Activated CD4-positive, alpha-beta T cell treated with anti-CD3 and anti-CD28 coated beads for 36 hours (primary cell): ENCODE measurements at places on chromosomes 4 and X.

- H3K27me3 ChIP-seq = peaks cover 2% of the 10 kb centered on the region
- no peaks in the 10 kb centered on the region for H3K4me1 ChIP-seq
- no peak for DNase-seq
- H3K27ac ChIP-seq = no peak overlapping the region
- peaks cover 2% of the 10 kb centered on the region for H3K36me3 ChIP-seq
- no peak overlapping the region for H3K4me3 ChIP-seq
Measured at GRCh38 chr4:105343146-105343931, 130.5 kb downstream of the PPA2 start.

DNA sequence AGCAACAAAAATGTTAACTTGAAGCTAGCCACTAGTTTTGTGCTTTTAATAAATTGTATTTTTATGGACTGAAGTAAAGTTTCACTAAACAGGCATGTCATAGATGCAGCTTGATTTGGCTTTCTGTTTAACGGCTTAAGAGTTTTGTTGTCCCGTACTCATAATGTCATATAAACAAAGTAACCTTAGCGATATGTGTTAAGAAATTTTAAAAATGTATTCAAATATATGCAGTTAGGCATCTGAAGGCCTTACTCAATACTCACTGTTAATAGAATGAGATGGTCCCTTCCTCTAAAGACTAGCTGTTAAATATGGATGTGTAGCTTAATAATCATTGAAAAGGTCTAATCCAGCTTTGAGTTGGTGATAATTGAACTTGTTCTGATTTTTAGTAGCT is 1.0 kb upstream of the SCLT1 start:
- no peak overlapping the region for H3K4me3 ChIP-seq
- peaks cover 17% of the 10 kb centered on the region for H3K4me1 ChIP-seq
- H3K27me3 ChIP-seq = no peaks in the 10 kb centered on the region
- H3K27ac ChIP-seq = peak overlapping the region; percentile 35
- H3K36me3 ChIP-seq = peaks cover 3% of the 10 kb centered on the region

DNA sequence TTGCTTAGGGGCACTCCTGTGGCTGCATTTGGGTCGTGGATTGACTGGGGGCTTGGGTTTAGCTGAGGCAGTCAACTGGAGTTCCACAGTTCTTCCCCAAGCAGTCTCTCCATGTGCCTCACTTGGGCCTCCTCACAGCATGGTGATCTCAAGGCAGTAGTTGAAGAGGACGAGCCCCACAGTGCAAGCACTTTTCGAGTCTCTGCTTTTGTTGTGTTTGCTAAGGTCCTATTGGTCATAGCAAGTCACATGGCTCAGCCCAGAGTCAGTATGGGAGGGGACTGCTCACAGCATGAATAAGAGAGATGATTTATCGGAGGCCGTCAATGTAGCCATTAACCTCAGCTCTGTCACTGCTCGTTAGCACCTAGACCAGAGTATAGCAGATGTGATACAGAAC is 29.7 kb downstream of the BMX start:
- H3K4me3 ChIP-seq = no peak overlapping the region
- H3K36me3 ChIP-seq = no peaks in the 10 kb centered on the region
- no peaks in the 10 kb centered on the region for H3K4me1 ChIP-seq
- no peaks in the 10 kb centered on the region for H3K27me3 ChIP-seq
- no peak for DNase-seq

GRCh38 chr4:95000076-95000648 is 242.4 kb downstream of the BMPR1B start:
- no peak for DNase-seq
- no peak overlapping the region for H3K27ac ChIP-seq
- no peak overlapping the region for H3K4me3 ChIP-seq
- no peaks in the 10 kb centered on the region for H3K36me3 ChIP-seq
- no peaks in the 10 kb centered on the region for H3K27me3 ChIP-seq

GRCh38 chr4:19992471-19993093 is 259.1 kb upstream of the SLIT2 start:
- no peaks in the 10 kb centered on the region for H3K36me3 ChIP-seq
- DNase-seq = no peak
- no peaks in the 10 kb centered on the region for H3K4me1 ChIP-seq
- H3K27ac ChIP-seq = no peak overlapping the region
- no peaks in the 10 kb centered on the region for H3K27me3 ChIP-seq

DNA sequence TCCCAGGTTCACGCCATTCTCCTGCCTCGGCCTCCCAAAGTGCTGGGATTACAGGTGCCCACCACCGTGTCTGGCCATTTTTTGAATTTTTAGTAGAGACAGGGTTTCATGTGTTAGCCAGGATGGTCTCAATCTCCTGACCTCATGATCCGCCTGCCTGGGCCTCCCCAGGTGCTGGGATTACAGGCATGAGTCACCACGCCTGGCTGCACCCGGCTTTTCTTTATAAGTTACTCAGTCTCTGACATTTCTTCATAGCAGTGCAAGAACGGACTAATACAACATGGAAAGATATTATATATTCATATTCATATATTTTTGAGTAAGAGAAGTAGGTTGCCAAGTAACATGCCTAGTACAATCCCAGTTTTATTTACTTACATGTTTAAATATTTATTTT is 22.9 kb downstream of the SHROOM3 start:
- H3K27ac ChIP-seq = no peak overlapping the region
- no peaks in the 10 kb centered on the region for H3K36me3 ChIP-seq
- H3K4me3 ChIP-seq = no peak overlapping the region
- H3K27me3 ChIP-seq = peaks cover 10% of the 10 kb centered on the region

DNA sequence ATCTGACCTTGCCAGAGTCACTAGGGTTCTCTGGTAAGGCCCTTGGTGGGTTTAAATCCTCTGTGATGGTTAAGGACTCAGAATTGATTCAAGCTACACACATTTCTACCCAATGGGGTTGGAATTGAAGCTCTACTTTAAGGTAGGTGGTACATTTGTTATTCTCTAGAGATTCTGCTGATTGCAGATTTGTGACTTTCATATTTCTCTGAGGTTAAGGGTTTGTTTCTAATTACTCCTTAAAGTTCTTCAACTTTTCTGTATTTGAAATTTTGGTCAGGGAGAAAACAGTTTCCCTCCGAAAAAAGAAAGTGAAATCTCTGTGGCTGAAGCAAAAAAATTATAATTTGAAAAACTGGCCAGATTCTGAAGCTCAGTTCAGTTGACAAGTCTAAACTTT is 25.8 kb upstream of the USP46 start:
- H3K4me3 ChIP-seq = no peak overlapping the region
- peaks cover 3% of the 10 kb centered on the region for H3K27me3 ChIP-seq
- no peak overlapping the region for H3K27ac ChIP-seq
- DNase-seq = no peak

- DNase-seq = peak; percentile 31
- H3K27me3 ChIP-seq = peaks cover 24% of the 10 kb centered on the region
- no peaks in the 10 kb centered on the region for H3K36me3 ChIP-seq
- peak overlapping the region; percentile 83 for H3K4me3 ChIP-seq
- H3K27ac ChIP-seq = peak overlapping the region; percentile 68
- peaks cover 13% of the 10 kb centered on the region for H3K4me1 ChIP-seq
Measured at GRCh38 chr4:76950956-76951671, 1.6 kb downstream of the SEPTIN11 start.

DNA sequence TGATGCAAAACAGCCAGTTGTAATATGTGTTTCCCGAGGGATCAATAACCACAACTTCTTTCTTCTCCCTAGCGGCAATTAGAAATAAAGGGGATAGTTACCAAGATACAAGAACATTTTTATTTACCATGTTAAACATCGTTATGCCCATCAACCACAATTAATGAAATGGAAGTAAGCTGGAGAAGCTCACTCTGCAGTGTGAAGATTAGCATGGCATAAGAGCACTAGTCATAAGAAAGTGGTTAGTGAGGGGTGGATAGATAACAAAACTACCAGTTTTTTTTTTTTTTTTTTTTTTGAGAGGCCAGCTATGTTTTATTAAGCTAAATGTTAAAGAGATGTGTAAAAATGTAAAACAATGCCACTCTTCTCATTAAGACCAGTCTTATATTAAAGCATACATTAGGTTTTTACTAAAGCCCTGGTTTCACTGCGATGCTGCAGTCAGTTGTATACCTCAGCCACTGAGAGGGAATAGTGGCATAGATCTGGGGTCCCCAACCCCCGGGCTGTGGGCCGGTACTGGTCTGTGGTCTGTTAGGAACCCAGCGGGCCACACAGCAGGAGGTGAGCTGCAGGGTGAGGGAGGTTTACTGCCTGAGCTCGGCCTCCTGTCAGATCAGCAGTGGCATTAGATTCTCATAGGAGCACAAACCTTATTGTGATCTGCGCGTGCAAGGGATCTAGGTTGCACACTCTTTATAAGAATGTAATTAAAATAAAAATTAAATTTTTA is 27.9 kb upstream of the NFXL1 start:
- DNase-seq = no peak
- H3K27ac ChIP-seq = no peak overlapping the region

DNA sequence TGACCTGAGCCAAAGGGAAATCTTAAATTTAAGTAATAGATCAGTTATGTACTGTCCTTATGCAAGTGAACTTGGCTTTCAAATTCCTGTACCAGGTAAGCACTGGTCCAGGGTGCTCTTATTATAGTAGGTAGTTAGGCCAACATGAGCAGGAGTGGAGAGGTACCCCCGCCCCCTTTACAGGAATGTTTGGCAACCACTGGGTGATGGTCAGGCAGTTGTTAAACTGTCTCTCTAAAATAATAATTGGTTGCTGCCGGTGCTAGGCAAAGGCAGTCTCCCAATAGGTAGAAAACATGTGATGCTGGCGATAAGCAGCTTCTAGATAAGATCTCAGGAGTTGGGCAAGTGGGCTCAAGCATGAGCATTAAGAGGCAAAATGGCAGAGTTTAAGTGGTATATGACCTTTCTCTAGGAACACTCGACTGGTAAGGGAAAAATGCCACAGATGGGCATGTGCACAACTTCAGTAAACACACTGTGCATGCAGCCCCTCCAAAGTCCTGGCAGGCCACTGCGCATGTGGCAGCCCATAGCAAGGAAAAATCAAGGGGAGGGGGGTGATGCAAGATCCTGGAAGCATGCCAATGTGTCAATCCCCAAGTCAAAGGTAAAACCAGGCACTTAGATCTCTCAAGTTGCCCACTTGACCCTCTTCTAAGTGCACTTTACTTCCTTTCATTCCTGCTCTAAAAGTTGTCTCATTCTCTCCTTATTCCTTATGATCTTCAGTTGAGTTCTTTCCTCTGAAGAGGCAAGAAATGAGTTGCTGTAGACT is 1239.7 kb downstream of the C4orf33 start:
- no peaks in the 10 kb centered on the region for H3K36me3 ChIP-seq
- no peak for DNase-seq
- H3K4me1 ChIP-seq = no peaks in the 10 kb centered on the region
- H3K27ac ChIP-seq = no peak overlapping the region
- H3K27me3 ChIP-seq = no peaks in the 10 kb centered on the region
